ENCODE measurements at places on chromosomes 11 and 22. TPM values are rescaled to one million over a fixed set of nuclear protein-coding genes. Genes with fewer than 3 reads are reported as not detected.

GRCh38 chr11:26087120-26087935 is 244.6 kb upstream of the ANO3 start:
- peak overlapping the region; percentile 79 for H3K27ac ChIP-seq
- H3K27me3 ChIP-seq: no peaks in the 10 kb centered on the region
- peaks cover 18% of the 10 kb centered on the region for H3K4me1 ChIP-seq
- DNase-seq: peak; percentile 66
- H3K36me3 ChIP-seq: no peaks in the 10 kb centered on the region

DNA sequence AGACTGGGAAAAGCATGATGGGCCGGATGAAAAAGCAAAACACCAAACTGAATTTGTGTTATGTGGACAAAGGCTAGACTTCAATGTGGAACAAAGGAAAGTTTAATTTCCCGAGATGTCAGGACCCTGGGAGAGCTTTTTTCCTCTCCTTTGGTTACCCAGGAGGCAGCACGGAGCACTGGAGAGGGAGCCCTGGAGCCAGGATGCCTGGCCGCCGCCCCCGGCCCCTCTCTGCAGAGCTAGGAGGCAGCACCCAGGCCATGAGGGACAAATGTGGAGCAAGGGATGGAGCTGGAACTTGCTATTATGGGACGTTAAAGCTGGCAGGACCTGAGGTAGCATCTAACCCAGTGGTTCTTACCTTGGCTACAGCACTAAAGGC is 108.9 kb downstream of the MORC2 start:
- no peak overlapping the region for H3K27ac ChIP-seq
- no peaks in the 10 kb centered on the region for H3K27me3 ChIP-seq
- no peaks in the 10 kb centered on the region for H3K4me1 ChIP-seq
- H3K4me3 ChIP-seq: no peak overlapping the region
- H3K36me3 ChIP-seq: no peaks in the 10 kb centered on the region

DNA sequence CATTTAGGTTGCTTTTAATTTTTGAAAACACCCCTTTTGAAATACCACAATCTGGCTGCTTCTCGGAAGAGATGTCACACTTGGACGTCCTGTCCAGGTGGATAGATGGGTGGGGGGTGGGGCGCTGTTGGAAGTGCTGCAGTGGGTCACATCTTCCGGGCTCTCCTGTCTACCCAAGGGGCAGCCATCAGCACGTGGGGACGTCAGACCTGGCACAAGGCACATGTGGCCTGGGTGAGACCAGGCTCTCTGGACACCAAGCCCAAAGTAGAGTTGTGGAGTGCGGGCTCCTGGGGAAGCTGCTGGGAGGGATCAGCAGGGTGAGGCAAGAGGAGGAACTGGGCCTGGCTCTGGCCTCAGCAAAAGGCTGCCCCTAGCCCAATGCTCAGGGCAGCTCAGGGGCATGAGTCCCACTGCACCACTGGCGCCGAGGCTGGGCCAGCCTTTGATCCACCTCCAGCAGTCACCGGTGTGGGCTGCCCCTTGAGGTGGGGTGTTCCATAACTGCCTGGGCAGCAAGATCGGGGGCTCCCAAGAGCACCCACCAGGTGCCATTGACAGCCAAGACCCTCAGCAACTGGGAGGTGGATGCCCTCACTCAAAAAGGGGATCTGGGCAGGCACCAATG is 68.6 kb upstream of the CCND1 start:
- no peak for DNase-seq
- H3K27ac ChIP-seq: no peak overlapping the region
- no peaks in the 10 kb centered on the region for H3K36me3 ChIP-seq
- H3K4me1 ChIP-seq: no peaks in the 10 kb centered on the region

DNA sequence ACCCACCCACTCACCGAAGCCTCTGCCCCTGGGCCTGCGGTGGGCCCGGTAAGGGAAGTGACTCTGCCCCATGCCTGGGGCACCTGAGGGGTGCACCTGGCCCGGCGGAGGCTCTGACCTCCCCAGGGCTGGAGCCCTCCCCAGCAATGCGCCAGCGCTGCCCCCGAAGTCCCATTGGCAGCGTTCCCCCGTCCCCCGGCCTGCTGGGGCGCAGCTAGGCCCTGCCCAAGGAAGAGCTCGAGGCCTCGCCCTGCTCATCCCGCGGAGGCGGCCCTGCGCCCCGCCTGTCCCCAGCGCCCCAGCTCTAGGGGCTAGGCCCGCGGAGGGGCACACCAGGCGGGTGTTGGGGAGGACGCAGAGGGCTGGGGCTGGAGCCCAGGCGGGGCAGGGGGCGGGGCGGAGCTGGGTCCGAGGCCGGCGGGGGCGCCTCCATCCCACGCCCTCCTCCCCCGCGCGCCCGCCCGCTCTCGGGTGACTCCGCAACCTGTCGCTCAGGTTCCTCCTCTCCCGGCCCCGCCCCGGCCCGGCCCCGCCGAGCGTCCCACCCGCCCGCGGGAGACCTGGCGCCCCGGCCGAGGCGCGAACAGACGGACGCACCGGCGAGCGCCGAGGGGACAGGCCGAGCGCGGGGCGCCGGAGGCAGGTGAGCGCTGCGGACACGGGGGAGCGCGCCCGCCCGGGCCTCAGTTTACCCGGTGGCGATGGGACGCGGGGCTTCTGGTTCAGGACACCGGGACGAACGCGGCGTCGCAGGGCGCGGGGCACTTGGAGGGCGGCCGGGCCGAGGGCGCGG is at the start of gene EPS8L2:
Gene EPS8L2 (plus strand): TSS at position 586 of the 793 bp plus-strand sequence. CDS start 3,177 bp downstream, outside the sequence.
- peaks cover 10% of the 10 kb centered on the region for H3K36me3 ChIP-seq
- no peak for DNase-seq
- H3K4me1 ChIP-seq: peaks cover 13% of the 10 kb centered on the region
- H3K27me3 ChIP-seq: no peaks in the 10 kb centered on the region
- H3K27ac ChIP-seq: no peak within 1 kb of the TSS

DNA sequence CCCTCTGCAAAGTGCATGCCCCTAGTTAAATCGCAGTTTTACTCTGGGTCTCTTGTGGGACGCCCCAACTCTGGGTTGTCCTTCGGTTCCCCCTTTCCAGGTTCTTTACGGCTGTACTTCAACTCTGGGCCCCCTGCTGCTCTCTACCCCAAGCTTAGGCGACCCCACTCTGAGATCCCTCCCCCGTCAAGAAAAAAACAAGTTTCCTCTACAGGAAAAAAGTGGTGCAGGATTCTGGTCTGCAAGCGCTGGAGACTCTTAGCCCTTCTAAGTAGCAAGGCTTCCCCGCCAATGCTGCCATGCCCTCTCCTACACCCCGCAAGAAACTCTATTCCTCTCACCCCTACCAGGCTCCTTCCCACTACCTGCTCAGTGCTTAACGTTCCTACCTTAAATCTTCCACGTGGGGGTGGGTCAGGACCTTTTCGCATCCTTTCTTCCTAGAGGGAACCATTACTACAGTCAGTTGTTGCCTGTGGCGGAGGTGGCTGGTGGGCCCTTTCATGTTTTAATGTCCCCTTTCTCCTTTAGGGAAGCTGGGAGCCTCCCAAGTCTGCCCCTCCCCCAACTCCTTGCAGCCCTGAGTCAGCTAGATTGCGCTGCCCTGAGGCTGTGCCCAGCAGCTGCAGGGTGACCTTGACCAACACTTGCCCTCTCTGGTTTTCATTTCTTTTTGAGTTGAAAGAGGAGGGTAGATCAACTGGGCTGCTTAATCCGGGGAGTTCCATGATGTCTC is 1.4 kb downstream of the NEFH start:
- H3K4me1 ChIP-seq: peaks cover 22% of the 10 kb centered on the region
- H3K4me3 ChIP-seq: peak overlapping the region; percentile 24
- no peak overlapping the region for H3K27ac ChIP-seq
- H3K36me3 ChIP-seq: no peaks in the 10 kb centered on the region
- no peak for DNase-seq
- peaks cover 50% of the 10 kb centered on the region for H3K27me3 ChIP-seq

GRCh38 chr22:49163258-49163959 is 664.3 kb downstream of the BRD1 start:
- H3K27me3 ChIP-seq: no peaks in the 10 kb centered on the region
- H3K27ac ChIP-seq: no peak overlapping the region
- DNase-seq: no peak
- no peak overlapping the region for H3K4me3 ChIP-seq
- no peaks in the 10 kb centered on the region for H3K4me1 ChIP-seq

DNA sequence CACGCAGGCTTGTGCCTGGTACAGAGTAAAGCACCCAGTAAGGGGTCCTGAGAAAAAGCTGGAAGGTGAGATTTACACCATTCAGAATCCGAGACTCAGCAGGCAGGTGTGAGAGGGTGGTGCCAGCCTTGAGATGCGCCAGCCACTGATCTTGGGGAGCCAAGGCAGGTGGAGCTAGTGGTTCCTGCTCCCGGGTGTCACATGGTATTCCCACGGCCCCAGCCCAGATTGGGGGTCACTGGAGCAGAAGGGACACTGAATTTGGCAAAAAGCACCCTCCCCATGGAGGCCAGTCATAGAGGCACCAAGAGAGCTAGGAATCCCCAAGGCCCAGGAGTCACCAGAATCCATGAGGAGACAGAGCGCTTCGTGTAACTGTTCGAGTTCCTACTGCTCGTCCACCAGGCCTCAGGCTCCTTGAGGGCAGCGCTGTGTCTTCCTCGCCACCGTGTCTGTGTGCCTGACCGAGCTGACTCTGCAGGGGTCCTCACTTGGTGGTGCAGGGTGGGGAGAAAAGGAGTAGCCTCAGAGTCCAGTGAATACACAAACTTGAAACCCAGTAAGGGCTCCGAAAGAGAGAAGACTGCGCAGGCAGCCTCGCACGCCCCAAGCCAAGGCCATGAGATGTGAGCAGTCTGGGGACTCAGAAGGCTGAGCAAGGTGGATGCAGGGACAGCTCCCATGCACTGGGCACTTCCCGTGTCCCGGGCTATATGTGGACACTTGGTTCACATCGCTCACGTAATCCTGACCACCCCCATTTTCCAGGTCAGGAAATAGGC is 28.2 kb downstream of the TOM1 start:
- H3K4me1 ChIP-seq: peaks cover 27% of the 10 kb centered on the region
- no peaks in the 10 kb centered on the region for H3K36me3 ChIP-seq
- H3K4me3 ChIP-seq: no peak overlapping the region

The ISX gene
- not detected for total RNA-seq

The RNH1 gene
- total RNA-seq: 81.0 TPM

All from B cell (primary cell).